ENCODE measurements at places on chromosomes 6 and 20.

- no peak for DNase-seq
These were observed 42.5 kb upstream of the NKX2-2 start for GRCh38 chr20:21556398-21556797.

- no peak for DNase-seq
These were observed 122.8 kb upstream of the EEF1E1 start for GRCh38 chr6:8225113-8225512.

- DNase-seq, result no peak
These were observed 14.8 kb upstream of the SF3B5 start for GRCh38 chr6:144110210-144110609.

GRCh38 chr20:56428410-56428809 is 16.4 kb downstream of the CASS4 start:
- DNase-seq, result no peak

- DNase-seq, result no peak
These were observed 223.2 kb upstream of the TSHZ2 start for GRCh38 chr20:52748990-52749389.

DNA sequence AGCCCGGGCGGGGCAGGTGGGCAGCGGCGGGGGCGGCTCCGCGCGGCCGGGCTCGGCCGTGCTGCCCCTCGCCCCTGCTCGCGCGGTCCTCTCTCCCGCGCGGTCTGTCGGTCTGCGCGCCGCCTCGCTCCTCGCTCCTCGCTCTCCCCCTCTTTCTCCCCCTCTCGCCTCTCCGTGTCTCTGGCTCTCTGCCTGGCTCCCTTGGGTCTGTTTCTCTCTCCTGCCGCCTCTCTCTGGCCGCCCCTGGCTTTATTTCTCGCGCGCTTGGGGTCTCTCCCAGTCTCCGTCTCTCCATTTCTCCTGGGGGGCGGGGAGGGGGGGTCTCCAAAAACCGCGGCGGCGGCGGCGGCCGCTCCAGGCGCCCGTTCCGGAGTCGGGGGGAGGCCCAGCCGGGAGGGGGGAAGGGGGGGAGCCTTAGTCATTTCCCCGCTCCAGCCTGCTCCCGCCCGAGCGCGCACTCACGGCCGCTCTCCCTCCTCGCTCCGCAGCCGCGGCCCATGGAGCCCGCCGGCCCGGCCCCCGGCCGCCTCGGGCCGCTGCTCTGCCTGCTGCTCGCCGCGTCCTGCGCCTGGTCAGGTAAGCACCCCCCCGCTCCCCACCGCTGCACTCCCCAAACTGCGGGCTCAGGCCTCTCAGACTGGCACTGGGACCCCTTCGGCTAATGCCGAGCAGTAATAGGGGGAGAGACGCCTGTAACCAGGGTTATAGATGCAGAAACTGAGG is at the start of gene SIRPA:
Gene SIRPA, plus strand, starts transcription at position 457 of the 723 bp plus-strand sequence. Its CDS starts 41 bp downstream, at position 498.
- no peak for DNase-seq

DNA sequence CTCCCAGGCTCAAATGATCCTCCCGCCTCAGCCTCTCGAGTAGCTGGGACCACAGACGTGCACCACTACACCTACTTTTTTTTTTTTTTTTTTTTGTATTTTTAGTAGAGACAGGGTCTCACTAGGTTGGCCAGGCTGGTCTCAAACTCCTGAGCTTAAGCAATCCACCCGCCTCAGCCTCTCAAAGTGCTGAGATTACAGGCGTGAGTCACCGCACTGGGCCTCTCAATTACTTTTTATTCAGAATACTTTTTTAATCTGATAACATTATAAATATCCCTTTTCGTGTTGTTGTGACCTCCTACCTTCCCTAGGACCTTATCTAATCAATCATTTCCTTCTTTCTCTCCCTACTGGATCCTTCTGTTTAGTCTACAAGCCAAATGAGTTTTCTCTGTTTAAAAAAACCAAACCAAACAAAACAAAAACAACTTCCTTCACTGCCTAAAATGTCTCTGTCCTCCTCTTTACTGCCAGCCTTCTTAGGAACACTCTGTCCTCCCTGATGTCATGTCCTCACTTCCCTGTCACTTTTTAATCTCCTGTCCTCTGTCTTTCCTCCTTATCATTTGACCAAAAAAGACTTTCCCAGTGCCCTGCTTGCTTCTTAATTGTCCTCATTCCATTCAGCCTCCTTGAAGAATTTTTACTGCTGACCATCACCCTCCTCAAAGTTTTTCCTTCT is 85.0 kb downstream of the CAP2 start:
- no peak for DNase-seq

DNA sequence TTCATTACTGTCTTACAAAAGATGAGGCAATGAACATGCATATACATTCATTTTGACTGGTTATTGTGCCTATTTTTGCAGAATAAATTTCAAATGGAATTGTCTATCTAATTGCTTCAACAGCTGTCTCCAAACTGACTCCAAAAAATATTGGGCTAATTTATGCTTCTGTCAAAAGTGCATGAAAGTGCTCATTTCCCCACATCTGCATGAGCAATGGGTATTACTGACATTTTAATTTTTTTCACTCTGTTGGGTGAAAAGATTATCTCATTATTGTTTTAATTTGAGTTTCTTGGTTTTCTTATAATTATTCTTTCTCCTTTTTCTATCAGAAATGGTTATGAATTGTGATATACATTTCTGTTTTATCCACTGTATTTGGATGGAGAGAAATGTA is 404.2 kb downstream of the QKI start:
- no peak for DNase-seq

DNA sequence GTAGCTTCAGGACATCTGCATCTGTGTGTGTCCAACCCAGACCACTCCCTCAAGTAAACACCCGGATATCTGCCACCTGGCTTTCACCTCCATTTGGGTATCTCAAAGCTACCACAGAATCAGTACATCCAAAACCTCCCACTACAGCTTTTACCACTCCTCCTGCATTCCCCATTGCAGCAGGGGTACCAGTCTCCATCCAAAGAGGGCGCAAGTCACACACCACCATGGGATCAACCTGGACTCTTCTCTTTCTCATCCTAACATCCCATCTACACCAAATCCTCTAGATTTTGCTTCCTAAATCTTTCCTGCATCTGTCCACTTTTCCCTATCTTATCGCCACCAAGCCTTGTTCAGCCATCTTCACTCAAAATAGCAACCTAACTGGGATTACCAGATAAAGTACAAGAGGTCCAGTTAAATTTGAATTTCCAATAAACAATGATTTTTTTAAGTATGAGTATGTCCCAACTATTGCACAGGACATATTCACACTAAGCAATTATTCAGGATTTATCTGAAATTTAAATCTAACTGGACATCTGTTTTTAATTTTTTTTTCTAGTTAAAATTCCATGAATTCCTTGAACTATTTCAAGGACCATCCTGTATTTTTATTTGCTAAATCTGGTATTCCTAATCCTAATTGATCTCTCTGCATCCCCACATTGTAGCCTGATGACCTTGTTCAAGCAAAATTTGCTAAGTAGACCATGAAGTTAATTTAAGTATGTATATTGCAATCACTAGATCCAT is 164.3 kb upstream of the MLN start:
- no peak for DNase-seq

DNA sequence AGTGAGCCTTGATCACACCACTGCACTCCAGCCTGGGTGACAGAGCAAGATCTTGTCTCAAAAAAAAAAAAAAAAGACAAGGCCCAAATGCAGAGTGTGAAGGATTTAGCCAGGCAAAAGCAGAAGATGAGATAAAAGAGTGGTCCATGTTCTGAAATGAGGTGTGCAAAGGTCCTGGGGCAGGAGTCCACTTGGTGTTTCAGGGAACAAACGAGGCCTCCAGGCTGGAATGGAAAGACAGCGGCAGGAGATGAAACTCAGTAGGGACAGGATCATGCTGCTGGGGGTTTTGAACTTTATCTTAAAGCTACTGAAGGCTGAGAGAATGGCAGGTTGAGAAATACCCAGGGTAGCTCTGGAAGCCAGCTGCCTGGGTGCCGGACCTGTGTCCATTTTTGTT is 178.2 kb downstream of the ZMYND8 start:
- DNase-seq, result no peak

- no peak for DNase-seq
These were observed 373.8 kb downstream of the GJA1 start for GRCh38 chr6:121809211-121809610.

DNA sequence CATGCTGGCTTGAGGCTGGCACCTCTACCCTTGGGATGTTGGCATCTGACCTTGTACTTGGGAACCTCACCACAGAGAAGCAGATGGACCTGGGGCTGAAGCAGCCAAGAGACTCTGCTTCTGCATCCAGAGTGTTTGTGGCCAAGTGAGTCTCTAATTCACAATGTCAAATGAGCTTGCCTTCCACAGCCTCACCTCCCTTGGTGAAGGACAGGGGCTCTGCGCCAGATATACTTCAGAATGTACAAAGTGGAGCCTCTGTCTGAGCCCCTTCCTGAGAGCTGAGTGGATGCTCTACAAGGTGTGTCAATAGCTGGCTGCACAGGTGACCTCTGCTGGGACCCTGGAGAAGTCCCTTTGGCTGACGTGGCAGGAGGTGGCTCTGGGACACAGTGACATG is 508.9 kb downstream of the CDH26 start:
- no peak for DNase-seq

GRCh38 chr6:89392823-89393222 is 19.2 kb downstream of the RRAGD start:
- DNase-seq, result no peak

DNA sequence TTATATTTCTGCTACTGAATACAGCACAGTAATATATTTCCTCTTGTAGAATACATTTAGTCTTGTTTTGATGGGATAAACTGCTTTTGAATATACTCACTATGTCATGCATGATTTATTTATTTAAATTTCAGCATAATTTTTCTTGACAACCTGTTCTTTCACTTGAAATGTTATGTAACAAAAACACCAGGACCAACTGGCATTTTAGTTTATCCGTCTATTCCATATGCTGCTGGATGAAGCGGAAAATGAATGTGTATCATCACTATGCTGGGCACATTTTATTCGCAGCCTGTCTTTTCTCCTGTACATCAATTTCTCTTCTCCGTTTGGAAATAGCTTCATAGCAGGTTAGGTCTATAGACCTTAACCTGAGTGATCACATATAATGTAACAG is 206.8 kb upstream of the PLCB4 start:
- no peak for DNase-seq

DNA sequence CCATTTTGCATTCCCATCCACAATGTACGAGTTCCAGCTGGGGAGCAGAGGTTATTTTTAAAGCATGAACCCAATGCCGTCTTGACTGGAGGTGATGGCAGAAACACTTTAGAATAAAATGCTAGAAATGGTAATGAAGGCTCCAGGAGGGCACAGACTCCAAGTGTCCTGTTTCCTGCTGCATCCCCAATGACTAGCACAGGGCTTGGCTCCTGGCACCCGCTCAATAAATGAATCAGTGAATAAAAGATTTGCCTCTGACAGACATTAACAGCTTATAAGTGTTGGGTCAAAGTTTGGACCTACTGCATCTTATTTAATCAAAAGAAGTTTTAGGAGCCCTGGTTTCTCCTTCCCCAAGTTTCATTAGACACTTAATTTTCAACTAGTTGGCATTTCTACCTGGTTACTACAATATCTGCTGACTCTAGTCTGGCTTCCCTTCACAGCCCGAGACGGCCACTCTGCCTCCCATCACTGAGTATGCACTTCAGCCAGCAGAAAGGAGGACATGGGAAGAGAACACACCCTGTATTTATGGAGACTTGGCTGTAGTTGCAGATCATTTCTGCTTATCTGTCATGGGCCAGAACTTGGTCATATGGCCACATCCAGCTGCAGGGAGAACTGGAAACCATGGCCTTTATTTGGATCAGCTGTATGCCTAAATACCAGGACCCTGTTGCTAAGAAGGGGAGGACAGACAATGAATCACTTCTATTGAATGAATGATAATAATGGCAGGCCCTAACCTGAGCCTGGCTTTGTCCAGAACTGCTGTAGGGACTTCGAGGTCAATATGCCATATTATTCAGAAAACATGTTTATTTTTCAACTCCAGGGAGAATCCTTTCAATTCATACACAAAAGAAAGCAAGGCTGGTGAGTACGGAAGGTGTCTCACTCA is 63.1 kb downstream of the TTI1 start:
- DNase-seq, result no peak

- no peak for DNase-seq
These were observed 69.2 kb downstream of the BFSP1 start for GRCh38 chr20:17461941-17462340.

DNA sequence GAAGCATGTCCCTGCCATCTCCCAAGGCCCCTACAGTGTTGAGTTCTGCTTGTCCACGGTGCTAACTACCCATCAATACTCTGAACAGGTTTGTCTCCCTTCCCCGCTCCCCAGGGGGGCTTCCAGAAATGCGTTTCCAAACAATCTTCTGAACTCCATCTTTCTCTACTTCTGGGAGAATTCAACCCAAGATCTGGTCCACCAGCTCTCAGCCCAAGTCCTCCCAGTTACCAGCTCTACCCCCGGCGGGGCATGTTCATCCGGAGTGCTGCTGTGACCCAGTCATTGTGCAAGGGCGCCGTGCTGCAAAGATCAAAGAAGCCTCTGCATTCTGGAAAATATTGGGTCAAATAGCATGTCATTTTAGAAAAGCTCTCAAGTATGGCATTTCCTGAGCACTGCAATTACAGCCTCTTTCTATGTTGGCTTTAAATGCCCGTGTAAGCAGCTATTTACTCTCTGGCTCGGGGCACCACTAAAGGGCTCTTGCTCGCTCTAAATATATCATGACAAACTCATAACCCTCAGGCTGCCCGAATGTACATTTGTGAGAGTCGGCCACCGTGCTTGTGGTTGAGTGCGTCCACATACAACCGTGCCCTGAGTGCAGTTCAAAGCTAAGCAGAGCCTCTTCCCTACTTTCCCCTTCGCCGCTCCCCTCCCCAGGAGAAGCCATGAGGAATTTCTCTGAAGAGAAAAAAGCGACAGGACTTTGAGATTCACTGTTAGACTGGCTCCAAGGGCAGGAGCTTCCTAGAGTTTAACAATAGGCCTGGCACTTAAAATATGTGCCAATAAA is 71.6 kb downstream of the BANF2 start:
- no peak for DNase-seq

GRCh38 chr6:4790158-4790899 is 14.1 kb downstream of the CDYL start:
- no peak for DNase-seq

DNA sequence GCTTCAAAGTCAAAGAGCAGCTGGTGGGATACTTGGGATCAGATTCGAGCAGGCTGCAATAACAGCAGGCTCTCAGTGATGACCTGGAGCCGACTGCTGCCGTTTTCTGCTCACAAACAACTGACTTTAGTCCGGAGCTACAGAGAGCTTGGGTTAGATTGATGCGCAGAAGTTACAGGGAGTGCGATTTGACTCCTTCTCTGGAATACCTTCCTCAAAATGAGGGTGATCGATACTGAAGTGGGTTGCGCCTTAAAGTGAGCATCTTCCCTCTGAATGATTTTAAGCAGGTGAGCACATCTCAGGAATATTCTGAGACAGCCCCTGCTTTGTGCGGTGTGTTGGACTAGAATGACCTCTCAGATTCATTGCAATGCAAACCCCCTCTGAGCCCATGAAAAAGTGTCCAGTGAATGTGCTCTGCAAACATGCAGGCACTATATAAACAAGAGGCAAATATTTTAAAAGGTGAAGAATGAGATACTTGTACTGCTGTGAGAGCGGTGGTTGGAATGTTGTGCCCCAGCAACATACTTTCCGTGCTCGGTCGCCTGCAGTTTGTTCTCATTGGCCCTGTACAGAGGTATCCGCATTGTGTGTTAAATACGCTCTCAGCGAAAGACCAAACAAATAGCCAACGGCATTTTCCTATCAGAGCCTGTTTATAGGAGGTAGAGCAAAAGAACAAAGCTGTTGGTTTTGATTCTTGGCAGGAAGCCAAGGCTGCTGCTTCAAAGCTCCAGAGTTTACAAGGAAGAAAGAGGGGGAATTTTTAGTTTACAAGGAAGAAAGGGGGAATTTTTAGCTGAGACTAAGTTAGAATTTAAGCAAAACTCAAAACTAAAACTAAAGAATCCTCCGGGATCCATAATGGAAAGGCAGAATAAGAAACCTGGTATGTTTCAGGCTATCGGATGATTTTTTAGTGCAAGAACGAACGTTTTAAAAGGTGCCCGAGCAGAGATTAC is 67.7 kb downstream of the PHACTR2 start:
- DNase-seq, result no peak
